ENCODE measurements at places on chromosomes 4 and X.

DNA sequence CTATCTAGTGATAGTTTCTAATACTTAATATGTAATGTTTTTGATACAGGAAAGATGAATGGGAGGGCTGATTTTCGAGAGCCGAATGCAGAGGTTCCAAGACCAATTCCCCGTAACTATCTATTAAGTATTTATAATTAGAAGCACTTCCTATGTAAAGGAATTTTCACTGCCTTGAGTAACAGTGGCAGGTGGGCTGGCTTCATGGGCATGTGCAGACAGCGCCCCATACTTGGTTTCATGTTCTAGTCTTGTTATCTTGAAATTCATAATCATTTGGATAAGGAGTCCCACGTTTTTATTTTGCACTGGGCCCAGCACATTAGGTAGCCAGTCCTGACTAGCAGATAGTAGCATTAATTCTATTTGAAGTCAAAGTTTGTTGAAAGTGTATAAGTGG, 1.7 kb downstream of the OCIAD1 start:
- no peak for DNase-seq

DNA sequence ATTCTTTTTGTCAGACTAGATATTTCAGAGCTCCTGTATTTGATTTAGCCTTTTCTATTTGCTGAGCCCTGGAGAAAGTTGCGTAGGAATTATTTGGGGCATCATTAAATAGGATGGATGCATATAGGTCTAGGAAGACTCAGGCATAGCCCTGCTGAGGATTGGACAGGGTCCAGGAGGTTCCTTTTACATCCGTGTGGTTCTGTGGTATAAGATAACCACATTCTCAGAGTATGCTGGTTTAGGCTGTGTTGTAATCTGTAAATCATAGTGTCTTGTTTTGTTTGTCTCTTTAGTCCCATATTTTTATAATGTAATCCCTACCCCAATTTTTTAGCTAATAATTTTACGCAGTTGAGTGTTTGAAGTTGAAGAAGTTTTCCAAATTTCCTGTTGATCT, 513.7 kb downstream of the RPA4 start:
- DNase-seq: no peak

- DNase-seq: no peak
Observed at GRCh38 chrX:122439831-122440230, 744.2 kb upstream of the GRIA3 start.

DNA sequence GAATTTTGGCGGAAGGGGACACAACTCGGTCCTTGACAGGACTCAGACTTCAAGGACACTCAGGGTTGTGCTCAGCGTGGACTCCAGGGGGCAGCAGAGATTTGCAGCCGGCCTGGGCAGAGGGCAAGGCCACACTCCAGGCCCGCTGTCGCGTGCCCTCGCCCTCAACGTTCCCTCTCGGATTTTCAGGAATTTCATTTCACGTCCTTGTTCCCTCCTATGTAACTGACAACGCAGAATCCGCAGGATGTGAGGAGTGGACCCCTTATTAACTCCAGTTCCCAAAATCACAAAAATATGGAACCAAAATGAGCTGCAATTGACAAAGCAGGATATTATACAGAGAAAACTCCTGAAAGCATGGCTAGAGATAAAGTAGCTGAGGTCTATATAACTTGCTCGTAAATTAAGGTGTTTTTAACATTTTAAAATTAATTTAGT, 21.0 kb upstream of the DCTD start:
- peak; percentile 40 for DNase-seq

- no peak for DNase-seq
Observed at GRCh38 chrX:7083021-7083420, 64.5 kb upstream of the STS start.

GRCh38 chr4:131251321-131251720, 1897.8 kb upstream of the PCDH10 start:
- DNase-seq: no peak

- DNase-seq: no peak
Observed at GRCh38 chr4:152559641-152560040, 23.7 kb upstream of the FBXW7 start.

GRCh38 chr4:1870578-1871443, at the start of gene NSD2:
NSD2 (plus strand) TSS chr4:1871393; CDS start chr4:1900655, 29,262 bp downstream.
- DNase-seq: peak; percentile 85

DNA sequence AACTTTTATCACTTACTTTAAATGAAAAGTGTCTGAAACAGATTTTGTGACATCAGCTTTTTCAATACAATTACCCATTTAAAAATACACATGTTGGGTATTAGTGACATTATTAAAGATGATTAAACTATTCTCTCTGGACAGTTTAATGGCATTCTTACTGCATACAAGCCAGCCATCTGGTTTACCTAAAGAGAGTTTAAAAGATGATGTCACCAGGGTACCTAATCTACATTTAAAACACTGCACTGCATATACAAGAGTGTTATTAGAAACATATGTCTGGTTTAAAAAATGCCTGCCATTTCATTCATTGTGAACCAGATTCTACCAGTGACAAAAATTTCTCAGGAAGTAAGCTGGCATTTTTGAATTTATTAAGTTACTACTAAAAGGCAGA, 919.1 kb downstream of the ADGRL3 start:
- no peak for DNase-seq

GRCh38 chr4:46442963-46443362, 53.0 kb upstream of the GABRA2 start:
- no peak for DNase-seq

DNA sequence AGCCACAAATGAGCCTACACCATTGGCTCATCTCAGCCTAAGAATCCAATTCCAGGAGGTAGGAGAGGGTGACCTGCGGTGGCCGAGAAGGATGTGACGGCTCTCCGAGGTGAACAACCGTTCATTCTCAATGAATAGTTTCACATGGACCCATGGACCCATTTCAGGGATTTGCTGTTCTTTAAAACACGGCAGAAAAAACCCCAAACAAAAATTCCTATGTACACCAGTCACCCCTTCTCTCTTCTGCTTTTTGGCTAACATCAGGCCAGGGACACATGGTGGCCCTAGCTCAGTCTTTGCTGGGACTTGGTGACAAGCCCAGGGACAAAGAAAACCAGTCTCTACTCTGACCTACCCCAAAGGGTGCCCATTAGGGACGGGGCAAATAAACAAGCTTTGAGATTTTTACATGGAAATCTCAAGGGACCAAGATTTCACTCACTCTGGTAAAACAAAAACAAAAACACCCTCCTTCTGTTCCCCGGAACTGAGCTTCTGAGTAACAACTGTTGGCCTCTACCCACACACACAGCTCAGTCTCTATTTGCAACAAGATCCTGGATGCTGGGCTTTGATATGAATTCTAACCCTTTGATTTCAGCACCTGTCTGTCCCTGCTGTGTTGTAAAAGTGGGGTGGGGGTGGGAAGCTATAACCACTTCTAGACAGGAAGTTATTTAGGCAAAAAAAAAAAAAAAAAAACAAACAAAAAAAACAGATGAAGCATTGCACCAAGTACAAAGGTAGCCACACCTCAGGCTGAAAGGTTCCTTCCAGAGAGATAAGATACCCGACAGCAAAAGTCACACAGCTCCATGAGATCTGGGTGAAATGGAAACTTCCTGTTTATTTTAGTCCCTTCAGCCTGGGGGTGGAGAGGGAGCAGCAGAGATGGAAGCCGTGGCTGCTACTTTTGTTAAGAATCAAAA, 49.0 kb downstream of the DDX3X start:
- DNase-seq: no peak

DNA sequence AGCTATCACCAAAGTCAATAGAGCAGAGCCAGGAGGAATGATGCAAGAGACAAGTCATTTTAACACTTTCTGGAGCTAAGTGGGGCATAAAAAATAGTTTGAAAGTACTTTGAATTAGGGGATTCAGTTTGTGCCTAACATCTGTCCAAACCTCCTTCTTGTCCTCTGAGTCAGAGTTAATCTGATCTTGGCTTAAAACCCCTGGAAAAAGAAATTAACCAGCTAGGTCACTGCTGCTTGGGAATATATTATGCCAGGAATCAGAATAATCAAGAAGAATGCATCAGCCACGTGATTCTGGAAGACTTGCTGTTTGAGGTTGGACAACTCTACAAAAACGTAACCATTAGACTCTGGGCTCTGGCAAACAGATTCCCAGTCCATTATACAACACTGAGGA, 45.3 kb upstream of the EDA2R start:
- DNase-seq: no peak

- DNase-seq: no peak
Observed at GRCh38 chrX:151912780-151913179, at the start of gene MAGEA4. MAGEA4 (plus strand) TSS chrX:151912889; CDS start chrX:151923665, 10,776 bp downstream.

- no peak for DNase-seq
Observed at GRCh38 chrX:3449287-3449686, 102.8 kb upstream of the MXRA5 start.

DNA sequence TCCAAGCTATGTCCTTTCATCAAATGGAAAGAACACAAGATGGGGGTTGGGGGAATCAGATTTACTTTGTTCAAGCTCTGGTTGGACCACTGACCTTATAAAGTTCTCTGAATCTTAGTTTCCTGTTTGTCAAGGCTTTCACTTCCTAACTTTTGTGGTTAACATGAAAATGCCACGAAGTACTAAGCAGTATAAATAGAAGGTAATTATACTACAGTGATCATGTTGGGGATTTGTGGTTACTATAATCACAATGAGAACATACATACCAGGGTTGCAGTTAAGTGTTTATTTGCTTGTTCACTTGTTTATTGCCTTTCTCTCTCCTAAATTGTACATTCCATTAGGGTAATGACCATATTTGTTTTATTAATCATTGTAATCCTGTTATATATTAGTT, 53.2 kb downstream of the SPRY1 start:
- no peak for DNase-seq

DNA sequence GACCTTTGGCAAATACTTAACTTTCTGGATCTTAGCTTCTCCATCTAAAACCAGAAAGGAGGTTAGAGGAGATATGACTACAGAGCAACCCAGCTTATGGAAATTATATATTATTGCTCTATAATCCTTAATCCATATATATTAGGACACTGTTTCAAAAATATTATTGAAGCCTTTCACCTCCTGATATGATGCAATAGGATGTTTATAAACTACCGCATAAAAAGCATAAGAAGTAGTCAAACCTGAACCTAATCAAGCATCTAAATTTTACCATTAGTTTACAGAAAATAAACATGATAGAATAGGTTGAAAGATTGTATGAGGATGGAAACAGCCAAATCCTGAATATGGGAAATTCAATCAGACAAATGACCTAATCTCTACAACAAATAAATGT, 5.6 kb upstream of the FAM200B start:
- no peak for DNase-seq
